Left renal cortex interstitium (tissue), 4 donors: ENCODE measurements at places on chromosomes 16 and 17. TPM values are rescaled to one million over a fixed set of nuclear protein-coding genes. Genes with fewer than 3 reads are reported as not detected.

FOXC2 gene
- 37.9 TPM for polyA plus RNA-seq

DECR2 gene
- 31.6 TPM for polyA plus RNA-seq

CES2 gene
- polyA plus RNA-seq, result 42.5 TPM

PAM16 gene
- 32.6 TPM for polyA plus RNA-seq

CFAP97D1 gene
- polyA plus RNA-seq, result not detected

SLC52A1 gene
- 0.51 TPM for polyA plus RNA-seq

CASKIN1 gene
- 2.8 TPM for polyA plus RNA-seq
